A549 treated with CORT108297 at 1 μM for 4 hours (cell line): ENCODE measurements at places on chromosomes 11 and 22. TPM values are rescaled to one million over a fixed set of nuclear protein-coding genes. Genes with fewer than 3 reads are reported as not detected.

CCDC87 gene
- total RNA-seq: 0.54 to 0.72 TPM (median 0.57 TPM) in 5 replicates

C11orf16 gene
- not detected in 5 replicates for total RNA-seq

IFT27 gene
- total RNA-seq: 15.5 to 27.8 TPM (median 23.4 TPM) in 5 replicates

NXPE2 gene
- total RNA-seq: 0.05 TPM in 1 of 5 replicates, not detected in the others

KRTAP5-2 gene
- total RNA-seq: not detected in 5 replicates

SHISAL1 gene
- 5.4 to 6.7 TPM (median 6.1 TPM) in 5 replicates for total RNA-seq

PAAF1 gene
- total RNA-seq: 10.8 to 12.7 TPM (median 11.6 TPM) in 5 replicates
